Activated CD4-positive, alpha-beta T cell treated with anti-CD3 and anti-CD28 coated beads for 36 hours (primary cell): ENCODE measurements at places on chromosomes 5 and 9.
A peak's percentile ranks its signal among the peaks of the same experiment; 100 is the strongest.

GRCh38 chr5:168878135-168878745 is 299.1 kb upstream of the PANK3 start:
- no peak for DNase-seq

DNA sequence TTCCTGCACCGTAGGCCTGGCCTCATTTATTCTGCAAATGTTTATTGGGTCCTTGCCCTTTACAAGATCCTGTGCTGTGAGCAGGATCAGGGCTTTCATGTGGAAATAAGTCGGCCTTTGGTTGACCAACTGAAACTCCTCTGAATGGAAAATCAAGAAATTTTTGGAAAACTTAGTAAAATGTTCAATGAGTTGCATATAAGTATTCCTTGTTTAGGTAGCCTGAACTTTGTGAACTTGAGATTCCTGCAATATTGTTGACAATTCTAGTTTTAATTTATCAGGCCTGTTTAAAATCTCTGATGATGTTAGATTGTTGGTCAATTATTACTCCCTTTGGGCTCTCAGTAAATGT is 1.1 kb downstream of the MAML1 start:
- no peak for DNase-seq

DNA sequence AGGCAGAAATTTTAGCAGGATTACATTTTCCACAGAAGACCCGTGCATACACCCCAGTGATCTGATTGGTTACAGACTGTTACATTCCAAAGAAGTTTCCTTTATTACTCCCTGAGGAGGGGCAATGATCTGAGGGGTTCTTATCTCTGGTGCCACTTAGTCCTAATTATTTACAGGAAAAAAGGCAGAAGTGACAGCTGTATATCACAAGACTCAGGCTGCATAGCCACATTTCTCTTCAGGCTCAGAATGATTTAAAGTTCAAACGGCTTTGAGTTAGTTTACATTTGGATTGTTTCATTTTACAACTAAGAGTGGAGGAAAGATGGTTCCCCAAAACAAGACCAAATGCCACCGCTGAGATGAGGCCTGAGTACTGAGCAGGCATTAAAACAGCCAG is 17.3 kb downstream of the NAIF1 start:
- DNase-seq = no peak

- no peak for DNase-seq
Observed at GRCh38 chr9:34417734-34418133, 40.6 kb downstream of the FAM219A start.

- peak; percentile 41 for DNase-seq
Observed at GRCh38 chr5:132103969-132104391, 30.4 kb downstream of the CSF2 start.

GRCh38 chr9:32500768-32501167 is 25.2 kb downstream of the RIGI start:
- DNase-seq = no peak

- DNase-seq = no peak
Observed at GRCh38 chr5:6322163-6322713, 56.1 kb downstream of the MED10 start.

GRCh38 chr5:173498739-173499470 is 117.5 kb downstream of the BOD1 start:
- no peak for DNase-seq

GRCh38 chr5:143440448-143441115 is 37.1 kb upstream of the NR3C1 start:
- DNase-seq = no peak

GRCh38 chr5:176429972-176430371 is 13.6 kb upstream of the CLTB start:
- DNase-seq = no peak

DNA sequence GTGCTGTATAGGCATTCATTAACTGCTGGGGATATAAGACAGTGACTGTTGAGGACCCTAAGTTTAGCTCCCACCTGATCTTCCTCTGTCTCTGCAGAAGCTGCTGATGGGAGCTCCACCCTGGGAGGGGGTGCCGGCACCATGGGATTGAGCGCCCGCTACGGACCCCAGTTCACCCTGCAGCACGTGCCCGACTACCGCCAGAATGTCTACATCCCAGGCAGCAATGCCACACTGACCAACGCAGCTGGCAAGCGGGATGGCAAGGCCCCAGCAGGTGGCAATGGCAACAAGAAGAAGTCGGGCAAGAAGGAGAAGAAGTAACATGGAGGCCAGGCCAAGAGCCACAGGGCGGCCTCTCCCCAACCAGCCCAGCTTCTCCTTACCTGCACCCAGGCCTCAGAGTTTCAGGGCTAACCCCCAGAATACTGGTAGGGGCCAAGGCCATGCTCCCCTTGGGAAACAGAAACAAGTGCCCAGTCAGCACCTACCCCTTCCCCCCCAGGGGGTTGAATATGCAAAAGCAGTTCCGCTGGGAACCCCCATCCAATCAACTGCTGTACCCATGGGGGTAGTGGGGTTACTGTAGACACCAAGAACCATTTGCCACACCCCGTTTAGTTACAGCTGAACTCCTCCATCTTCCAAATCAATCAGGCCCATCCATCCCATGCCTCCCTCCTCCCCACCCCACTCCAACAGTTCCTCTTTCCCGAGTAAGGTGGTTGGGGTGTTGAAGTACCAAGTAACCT is 22.1 kb downstream of the PCDHGC5 start:
- DNase-seq = no peak

DNA sequence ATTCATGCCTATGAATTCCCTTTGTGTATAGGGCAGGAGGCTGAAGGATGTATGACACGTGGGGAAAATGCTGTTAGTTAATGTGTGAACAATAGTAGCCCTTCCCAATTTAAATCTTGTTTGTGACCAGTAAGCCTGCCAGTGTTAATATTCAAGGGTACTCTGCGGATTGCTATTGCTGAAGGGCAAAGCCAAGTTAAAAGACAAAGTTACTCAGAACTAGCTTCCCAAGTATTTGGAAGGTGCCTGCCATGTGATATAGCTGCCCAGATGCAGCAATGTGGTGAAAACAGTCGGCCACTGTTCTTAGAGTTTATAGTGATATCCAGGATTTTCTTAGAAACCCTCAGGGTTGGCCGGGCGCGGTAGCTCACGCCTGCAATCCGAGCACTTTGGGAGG is 34.6 kb downstream of the MARVELD2 start:
- DNase-seq = no peak

- DNase-seq = no peak
Observed at GRCh38 chr5:43967165-43967564, 364.2 kb downstream of the NNT start.

- no peak for DNase-seq
Observed at GRCh38 chr9:124266139-124266825, 8.5 kb downstream of the NEK6 start.

DNA sequence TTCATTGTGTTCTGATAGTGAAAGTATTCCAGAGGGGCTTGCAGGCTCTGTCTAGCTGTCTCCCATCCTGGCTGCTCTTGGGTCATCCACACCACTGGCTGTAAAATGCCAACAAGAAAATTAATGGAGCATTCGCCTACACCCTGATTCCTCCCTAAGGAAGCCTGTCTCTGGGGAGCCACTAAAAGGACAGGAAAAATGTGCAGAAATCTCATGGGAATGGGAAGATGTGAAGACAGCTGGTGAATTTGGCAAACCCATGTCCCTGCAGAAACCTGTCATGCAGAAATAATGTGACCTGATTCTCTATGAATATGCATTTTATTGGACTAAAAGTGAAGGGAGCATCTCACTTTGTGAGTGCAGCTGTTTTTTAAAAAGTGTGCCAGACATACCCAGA is 265.6 kb downstream of the TUSC1 start:
- DNase-seq = no peak

- no peak for DNase-seq
Observed at GRCh38 chr5:95619096-95619495, 791 bp upstream of the GPR150 start.

DNA sequence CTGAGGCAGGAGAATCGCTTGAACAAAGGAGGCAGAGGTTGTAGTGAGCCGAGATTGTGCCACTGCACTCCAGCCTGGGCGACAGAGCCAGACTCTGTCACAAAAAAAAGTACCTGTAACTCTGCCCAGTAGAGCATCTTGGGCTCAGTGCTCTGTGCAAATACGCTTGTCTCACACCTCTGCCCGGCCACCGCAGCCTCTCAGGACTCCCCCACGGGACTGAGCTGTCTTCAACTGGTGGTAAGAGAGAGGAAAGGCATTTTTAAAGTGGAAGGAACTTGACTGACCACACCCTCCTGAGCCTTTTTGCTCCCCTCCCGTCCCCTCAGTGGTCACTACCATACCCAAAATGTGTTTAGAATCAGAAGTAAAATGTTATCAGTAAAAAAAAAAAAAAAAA is 174.3 kb upstream of the PIK3R1 start:
- DNase-seq = no peak
